ENCODE measurements at places on chromosomes 12 and 14.

DNA sequence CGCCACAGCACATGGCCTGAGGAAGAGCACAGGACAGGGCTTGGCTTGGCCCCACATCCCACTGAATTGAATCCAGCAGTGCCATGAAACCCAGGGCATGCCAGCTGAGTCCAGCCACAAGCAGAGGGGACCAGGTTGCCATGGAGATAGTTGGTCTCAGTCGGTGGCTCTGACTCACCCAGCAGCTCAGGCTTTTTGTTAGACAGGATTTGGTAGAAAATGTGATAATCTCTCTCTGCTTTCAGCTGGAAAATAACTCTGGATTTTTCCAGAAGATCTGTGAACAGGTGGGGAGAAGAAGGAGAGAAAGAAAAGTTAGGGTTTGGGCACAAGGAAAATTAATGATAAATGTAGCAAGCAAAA, 4.8 kb downstream of the MYH7 start:
- DNase-seq = no peak

- no peak for DNase-seq
Measured at GRCh38 chr14:61553730-61554641, 141.3 kb upstream of the HIF1A start.

GRCh38 chr12:124386059-124386458, 91.2 kb downstream of the RFLNA start:
- no peak for DNase-seq

GRCh38 chr12:52580496-52580895, 6.9 kb upstream of the KRT74 start:
- DNase-seq = no peak

- no peak for DNase-seq
Measured at GRCh38 chr12:130687796-130688778, 28.0 kb downstream of the RIMBP2 start.

DNA sequence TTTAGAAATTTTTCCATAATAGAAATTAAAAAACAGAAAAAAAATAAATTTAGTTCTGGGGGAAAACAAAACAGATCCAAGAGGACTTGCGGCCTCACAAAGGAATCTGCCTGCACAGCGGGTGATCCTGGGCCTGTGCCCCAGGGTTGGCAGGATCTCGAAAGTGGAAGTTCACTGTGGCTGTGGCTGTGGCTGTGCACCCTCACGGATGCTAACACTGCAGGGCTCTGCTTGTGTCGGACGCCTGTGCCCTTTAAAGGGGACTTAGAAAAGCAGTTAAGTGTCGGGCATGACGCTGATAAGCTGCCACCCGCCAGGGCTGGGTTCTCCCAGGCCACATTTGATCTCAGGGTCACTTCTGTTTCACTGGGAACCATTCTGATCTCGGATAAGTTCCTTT, 209.1 kb downstream of the TTC7B start:
- no peak for DNase-seq

DNA sequence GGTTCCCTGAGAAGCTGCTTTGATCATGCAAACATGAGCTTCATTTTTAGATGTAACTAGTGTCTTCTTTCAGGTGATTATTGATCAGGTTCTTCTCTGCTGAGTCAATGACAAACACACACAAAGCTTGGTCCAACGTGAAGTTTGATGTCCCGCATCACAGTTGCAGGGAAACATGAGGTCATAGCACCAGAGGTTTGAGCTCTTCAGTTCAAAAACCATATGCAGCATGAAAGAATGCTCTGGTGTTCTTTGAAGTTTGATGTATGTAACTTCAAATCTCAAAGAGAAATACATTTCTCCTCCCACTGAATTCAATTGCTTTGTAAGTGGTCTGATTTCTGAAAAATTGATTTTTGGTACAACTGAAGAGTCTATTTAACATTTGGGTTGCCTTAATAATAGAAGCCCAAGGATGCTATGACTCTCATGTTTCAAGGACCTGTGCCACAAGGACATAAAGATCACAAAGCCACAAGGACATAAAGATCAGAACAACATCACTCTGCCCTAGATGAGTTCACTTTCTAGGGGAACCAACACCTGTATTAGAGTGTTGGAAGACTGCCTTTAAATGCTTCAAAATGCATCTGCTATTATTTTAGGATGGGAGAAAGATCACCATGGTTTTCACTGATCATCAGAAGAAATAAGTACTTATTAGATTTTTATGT, 31.1 kb upstream of the AMIGO2 start:
- no peak for DNase-seq

- no peak for DNase-seq
Measured at GRCh38 chr12:6539707-6540134, 5.4 kb downstream of the GAPDH start.

- no peak for DNase-seq
Measured at GRCh38 chr12:105288311-105288996, 42.0 kb upstream of the C12orf75 start.

DNA sequence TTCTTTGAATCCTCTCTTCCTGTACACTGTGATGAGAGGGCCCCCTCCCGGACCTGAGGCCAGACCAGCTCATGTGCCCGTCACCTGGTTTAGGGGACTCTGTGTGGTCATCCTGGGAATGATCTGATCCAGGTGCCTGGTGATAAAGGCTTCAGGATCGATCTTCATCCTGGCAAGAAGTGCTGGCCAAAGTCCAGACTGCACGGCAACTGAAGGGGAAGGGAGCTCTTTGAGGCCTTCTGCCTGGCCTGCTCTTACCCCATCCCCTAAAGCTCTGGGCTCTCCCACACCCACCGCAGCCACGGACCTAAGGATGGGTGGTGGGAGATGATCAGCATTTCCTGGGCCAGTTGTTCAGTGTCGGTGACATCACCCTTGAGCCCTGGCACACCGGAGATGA, 31.8 kb downstream of the GCN1 start:
- no peak for DNase-seq
